Activated CD8-positive, alpha-beta memory T cell treated with anti-CD3 and anti-CD28 coated beads for 1 hour (primary cell): ENCODE measurements at places on chromosomes 5 and 9.
A peak's percentile ranks its signal among the peaks of the same experiment; 100 is the strongest.

- no peak for DNase-seq
These were observed 76.4 kb upstream of the SMARCA2 start for GRCh38 chr9:1938675-1939170.

GRCh38 chr9:14062586-14063221 lies 251.2 kb downstream of the NFIB start:
- no peak for DNase-seq

DNA sequence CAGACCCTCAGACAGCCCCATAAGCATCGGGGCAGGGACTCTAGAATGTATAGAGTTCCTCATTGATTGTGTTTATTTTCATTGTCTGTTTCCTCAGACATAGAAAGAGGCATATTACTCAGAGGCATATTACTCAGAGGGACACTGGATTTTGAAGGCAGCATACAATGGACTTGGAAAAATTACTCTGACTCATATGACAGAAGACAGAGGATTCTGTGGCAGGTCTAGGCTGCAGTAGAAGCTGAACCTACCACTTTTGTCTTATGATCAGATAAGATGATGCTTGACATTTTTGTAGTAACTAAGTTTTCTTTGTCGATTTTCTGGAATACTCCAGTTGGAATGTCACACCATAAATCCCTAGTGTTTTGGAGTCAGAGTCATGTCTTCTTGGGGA lies 105.2 kb downstream of the ST8SIA4 start:
- no peak for DNase-seq

DNA sequence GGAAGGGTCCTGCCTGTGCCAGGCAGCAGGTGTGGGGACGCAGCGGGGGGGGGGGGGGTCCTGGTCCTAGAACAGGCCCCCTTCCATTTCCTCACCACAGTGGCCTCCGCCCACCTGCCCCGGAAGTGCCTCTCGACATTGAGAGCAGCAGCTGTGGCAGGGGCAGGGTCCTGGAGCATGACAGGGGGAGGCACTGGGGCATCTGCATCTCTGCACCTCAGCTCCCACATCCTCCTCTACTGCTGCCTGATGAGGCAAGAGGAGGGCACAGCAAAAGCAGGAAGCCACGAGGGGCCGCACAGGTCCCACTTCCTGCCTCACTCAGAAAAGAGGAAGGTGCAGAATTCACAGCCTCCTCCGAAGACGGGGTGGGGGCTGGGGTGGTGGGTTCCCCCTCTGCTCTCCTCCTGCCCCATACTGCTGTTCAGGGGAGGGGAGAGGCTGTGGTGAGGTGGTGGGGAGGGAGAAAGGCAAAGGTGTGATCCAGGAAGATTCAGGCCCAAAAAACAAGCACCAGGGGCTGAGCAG lies 14.8 kb downstream of the AKNA start:
- DNase-seq = peak; percentile 69

DNA sequence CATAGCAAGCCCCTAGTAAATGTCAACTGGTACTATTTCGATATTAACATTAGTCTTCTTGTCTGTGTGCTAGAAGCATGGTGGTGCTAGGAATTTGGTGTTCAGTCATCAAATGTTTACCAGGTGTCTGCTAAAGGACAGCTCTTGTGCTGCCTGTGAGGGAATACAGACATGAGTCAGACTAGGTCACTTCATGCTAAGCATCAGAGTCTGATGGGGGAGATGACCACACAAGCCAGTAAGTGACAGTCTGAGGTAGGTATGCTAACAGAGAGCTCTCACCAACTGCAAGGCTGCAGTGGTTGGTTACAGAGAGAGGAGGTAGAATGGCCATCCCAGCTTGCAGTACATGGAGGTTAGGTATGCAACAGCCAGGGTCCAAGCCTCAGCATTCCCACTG lies 320.9 kb downstream of the CDK5RAP2 start:
- no peak for DNase-seq

DNA sequence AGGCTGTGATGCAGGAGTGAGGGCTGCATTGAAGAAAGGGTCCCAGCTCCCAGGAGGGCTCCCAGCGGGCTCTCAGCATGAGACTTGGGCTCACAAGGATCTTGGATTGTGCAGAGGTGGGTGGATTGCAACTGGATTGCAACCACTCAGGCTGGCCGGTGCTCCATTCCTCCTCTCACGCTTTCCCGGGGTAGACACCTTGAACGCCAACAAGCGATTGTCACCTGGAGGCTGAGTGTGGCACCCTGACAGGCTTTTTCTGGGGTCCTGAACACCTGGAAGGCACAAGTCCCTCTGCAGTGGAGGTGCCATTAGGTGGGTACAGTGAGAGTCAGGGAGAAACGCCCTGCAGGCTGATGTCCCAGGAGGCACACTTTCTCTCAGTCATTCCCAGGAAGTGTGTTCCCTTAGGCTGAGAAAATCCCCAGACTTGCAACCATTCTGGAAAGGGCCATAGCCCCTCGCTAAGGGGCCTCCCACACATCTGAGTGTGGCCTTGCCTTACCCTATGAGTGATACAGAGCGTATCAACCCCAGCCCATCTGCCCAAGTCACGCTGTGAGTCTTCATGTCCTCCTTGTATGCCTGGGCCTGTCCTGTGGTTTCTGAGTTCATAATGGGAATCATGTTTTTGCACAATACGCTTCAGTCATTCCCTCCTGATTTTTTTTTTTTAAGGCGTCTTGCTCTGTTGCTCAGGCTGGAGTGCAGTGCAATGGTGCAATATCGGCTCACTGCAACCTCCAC lies 488.1 kb downstream of the IRX1 start:
- DNase-seq = no peak

DNA sequence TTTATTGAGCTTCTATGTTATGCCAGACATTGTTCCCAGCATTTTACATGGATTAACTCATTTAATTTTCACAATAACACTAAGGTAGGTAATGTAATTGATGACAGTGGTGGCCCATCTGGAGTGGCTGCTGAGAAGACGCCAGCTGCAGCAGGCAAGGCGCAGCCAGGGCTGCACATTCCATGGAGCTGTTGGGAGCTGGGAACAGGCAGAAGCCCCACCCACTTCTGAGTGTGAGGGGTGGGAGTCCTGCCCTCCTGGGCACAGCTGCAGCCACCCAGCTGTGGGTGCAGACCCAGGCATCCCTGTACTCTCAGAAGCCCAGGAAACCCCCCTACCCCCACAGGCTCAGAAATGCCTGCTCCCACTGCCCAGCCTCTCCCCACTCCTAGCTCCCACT lies 183.3 kb downstream of the DEPDC1B start:
- no peak for DNase-seq

DNA sequence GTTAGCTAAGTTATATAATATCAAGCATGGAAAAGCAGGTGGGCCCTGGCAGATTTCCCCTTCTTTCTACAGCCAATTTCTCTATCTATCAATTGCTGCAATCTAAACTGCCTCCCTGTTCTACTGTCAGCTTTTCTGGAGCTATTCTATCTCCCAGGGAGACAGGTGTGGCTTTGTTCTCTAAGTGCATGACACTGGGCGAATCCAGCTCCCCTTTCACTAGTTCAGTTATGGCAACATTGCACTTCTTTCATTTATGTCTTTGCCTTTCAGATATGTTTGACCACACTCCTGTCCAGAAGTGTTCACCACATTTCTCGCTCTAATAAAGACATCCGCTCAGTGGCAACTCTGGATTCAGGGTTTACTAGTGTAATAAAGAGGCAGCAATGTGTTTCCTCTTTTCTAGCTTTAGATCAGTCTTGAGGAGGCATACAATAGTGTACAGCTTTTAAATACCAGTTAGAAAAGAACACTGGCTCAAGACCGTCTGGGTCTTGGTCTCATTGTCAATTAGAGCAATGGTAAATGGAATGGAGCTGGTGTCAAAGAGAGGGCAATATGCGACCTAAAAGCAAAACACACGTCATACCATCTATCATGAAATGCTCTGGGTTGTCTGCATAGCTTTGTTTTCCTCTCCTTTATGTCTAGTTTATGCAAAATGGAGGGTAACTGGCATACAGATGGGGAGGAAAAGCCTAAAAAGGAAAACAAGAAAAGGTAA lies 197.0 kb downstream of the SLF1 start:
- no peak for DNase-seq

DNA sequence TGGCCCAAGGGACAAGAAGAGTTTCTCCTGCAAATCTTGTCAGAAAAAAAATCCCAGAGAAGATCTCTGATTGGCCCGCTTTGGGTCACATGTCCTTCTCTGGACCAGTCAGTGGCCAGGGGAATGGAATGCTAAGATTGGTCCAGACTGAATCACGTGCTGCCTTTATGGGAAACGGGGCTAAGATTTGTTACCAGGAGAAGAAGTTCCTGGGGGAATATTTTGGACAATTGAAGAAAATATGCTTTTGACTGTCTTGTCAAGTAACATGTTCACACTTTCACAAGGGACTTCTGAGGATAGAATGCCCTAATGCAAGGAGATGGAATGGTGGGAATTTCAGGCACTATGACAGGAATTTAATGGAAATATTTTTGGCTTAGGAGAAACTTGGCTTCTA lies 74.1 kb upstream of the SH3PXD2B start:
- no peak for DNase-seq

DNA sequence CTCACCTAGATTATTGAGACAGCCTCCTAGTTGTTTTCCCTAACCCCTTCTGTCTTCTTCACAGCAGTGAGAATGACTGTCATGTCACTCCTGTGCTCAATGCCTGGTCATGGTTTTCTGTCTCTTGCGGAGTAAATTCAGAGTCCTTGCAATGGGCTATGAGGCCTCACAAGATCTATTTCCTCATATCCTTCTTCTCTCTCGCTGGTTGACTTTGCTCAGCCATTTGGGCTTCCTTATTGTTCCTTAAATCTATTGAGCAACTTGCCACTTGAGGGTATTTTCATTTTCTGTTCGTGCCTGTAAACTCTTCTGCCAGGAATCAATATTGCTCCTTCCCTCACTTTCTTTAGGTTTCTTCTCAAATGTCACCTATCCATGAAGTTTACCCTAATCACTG lies 9.0 kb downstream of the PPP3R2 start:
- DNase-seq = no peak

DNA sequence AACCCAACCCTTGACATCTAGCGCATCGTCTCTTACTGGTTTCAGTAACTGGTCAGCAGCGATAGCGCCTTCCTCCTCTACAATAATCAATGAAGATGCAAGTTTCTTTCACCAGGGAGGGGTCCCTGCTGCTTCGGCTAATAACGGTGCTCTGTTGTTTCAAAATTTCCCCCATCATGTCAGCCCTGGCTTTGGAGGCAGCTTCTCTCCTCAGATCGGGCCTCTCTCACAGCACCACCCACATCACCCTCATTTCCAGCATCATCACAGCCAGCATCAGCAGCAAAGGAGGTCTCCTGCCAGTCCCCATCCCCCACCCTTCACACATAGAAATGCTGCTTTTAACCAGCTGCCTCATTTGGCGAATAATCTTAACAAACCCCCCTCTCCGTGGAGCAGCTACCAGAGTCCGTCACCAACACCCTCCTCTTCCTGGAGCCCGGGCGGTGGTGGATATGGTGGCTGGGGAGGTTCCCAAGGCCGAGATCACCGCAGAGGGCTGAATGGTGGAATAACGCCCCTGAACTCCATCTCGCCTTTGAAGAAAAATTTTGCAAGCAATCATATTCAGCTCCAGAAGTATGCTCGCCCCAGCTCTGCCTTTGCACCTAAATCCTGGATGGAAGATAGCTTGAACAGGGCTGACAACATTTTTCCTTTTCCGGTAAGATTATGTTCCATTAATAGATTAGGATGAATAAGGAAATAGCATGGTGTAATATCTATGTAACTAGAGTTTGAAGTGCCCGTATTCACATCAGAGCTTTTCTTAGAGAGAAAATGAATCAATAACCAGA lies 2.2 kb downstream of the CPEB4 start:
- no peak for DNase-seq

GRCh38 chr5:113378514-113378913 lies 56.3 kb downstream of the TSSK1B start:
- DNase-seq = no peak

- DNase-seq = no peak
These were observed 21.0 kb downstream of the SKIC3 start for GRCh38 chr5:95533761-95534160.

DNA sequence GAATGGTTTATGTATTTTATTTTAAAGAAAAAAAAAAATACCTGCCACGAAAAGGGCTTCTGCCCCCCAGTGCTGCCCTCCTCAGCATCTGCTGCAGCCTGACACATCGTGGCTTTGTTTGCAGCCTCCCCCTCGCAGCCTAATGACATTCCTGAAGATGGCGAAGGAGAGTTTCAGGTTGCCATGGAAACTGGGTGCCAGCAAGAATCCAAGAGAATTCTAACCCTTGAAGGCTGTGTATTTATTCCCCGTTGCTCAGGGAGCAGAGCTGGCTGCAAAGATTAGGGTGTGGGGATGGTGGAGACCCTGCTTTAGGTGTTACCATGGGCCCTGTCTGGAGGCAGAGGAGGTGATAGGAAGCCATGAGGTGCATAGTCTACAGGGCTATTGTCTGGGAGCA lies 126.6 kb downstream of the NSG2 start:
- DNase-seq = no peak

GRCh38 chr5:168132241-168132641 lies 159.2 kb upstream of the WWC1 start:
- DNase-seq = no peak

DNA sequence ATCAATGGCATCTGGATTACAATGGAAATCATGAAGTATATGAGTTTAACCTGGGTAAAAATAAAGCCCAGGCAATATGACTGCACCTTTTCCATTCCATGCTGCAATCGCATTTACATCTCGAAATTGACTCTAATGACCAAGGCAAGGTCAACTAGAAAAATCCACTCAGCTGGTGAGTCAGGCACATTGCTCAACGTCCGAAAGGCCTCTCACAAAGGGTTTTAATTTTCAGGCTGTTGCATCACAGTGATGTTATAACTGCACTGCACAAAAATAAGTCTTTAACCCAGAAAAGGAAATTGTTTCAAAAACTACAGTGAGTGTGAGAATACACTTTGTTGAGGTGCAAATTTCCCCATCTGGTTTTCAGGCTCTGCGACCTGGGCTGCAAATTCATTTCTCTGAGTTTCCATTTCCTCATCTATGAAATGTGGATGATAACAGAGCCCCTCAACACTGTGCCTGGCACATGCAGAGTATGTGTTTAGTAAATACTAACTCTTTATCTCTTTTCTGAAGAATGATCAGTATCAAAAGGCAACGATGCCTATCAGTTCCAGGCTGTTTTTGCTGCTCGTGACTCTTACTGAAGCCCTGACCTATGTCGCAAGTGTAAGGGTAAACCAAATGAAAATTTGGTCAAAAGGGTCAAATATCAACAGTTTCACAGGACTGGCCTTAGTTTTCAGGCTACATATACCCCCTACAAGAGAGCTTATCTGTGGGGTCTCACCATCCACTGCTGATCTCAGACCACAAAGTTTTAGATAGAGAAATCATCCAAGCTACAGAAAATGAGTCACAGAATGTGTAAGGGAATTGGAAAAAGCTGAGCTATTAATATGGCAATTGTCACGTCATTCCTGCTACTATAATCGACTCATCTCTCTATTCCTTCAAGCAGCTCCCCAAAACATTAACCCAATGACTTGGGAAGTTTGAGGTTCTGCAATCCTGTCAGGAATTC lies 4.1 kb downstream of the NFIL3 start:
- DNase-seq = no peak

DNA sequence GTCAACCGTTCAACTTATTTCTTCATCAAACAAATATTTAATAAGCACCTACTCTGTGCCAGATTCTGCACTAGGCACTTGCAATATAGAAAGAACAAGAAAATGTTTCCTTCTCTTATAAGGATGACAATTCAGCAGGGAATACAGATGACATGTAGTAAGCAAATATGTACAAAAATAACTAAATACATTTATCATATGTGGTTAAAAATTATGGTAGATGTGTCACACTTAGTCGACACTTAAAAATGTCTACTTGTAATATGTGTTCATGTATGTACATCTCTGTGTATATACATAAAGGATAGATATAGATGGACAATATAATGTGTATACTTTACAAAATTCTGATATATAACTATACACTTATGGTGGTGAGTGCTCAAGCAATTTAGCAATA lies 417.0 kb upstream of the MEF2C start:
- DNase-seq = no peak
